ENCODE measurements at places on chromosomes 7 and 10.

DNA sequence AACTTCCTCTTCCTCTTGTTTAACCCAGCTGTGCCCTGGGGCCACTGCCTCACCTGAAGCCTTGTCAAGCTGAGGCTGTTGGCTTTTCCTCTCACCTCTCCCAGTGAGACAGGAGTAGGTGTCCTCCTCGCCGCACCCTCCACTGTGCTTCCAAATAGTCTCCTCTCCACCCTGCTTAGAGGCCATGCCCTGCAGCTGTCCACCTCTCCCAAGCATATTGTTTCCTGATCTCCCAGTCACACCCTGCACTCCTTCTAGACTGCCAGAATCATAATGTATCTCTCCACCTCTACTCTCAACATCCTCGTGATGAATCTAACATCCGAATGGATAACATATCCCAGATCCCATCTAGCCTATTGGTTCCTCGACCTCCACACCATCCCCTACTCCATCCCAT, 196.3 kb upstream of the GHITM start:
- DNase-seq = no peak

GRCh38 chr7:994592-995308, 11.8 kb downstream of the CYP2W1 start:
- no peak for DNase-seq

- DNase-seq = no peak
Observed at GRCh38 chr10:52756295-52756694, 16.3 kb downstream of the MBL2 start.

DNA sequence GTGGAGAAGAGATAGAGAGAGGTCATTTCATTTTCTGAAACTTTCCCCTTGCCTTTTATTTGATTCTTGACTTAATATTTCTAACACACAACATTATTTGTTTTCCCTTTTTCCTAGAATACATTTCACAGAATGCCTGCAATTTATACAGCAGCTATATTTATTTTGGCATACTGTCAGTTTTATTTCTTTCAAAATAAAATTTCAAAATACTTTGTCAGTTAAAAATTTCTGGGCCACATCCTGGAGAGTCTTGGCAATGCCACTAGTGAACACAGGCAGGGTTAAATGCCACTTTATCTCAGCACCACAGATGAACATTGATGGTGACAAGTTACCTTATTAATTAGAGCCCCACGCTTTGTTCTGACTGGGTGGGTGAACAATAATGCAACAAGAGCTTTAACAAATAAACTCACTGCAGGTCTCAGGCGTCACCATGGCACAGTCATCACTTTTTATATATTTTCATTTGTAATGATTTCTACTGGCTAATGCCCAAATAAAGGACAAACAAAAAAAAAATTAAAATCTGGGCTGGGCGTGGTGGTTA, 494.0 kb downstream of the KIF20B start:
- no peak for DNase-seq

DNA sequence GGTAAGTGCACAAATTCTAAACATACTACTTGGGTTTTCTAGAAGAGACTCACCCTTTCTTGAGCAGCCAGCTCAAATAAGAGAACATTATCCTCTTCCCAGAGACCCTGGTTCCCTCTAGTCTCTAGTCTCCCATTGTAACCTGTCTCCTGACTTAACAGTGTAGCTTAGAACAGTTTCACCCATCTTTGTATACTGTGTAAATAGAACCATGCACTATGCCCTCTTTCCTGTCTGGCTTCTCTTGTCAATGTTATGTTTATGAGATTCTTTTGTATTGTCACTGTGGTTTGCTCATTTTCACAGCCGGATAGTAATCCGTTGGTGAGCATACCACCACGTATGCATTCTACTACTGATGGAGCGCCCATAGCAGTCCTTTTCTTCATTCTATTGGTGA, 227.4 kb upstream of the PLPP4 start:
- no peak for DNase-seq

- no peak for DNase-seq
Observed at GRCh38 chr7:130723784-130724183, 10.2 kb downstream of the KLF14 start.

DNA sequence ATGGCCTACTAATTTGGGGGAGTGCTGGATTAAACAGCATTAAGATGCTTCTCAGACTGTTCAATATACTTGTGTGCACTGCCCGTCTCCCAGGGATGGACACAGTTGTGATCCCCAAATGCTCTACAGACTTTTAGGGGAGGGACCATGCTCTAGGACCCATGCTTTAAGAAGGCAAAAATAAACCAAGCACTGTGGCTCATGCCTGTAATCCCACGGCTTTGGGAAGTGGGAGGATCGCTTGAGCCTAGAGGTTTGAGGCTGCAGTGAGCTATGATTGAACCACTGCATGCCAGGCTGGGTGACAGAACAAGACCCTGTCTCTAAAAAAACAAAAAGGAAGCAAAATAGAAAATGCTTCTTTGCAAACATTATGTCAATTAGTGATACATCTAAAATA, 102.6 kb downstream of the VOPP1 start:
- DNase-seq = no peak

DNA sequence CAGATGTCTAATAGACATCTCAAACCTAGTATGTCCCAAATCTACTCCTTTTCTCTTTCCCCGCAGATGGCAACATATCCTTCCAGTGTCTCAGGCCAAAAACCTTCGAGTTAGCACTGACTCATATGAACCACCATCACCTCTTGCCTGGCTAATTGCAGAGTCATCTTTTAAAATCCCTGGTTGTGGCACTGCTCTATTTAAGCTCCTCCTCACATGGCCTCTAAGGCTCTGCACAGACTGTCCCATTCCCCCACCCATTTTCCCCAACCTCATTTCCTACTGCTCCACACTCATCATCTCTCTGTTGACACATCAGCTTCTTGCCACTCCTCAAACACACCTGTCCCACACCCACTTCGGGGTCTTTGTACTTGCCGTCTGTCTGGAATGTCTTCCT, 16.8 kb upstream of the HBP1 start:
- DNase-seq = no peak

- DNase-seq = no peak
Observed at GRCh38 chr10:118669020-118669791, 73.8 kb upstream of the PRLHR start.

DNA sequence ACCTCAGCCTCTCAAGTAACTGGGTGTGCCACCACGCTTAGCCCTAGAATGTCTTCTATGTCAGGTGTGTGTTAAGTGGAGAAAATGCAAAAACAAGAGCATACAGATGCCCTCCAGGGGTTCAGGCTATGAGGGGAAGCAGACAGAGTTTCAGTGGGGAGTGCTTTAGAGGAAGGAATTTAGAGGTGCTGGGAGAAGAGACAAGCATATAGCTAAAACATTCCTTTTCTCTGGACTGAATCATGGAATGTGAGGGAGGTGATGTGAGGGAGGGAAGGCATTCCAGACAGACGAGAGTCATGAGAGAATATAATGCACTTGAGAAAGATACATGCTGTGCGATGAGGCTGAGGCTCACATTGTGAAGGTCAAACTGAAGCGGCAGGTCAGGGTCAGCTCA, 6.6 kb upstream of the ZNF786 start:
- DNase-seq = no peak

GRCh38 chr7:133478591-133479135, 225.8 kb downstream of the EXOC4 start:
- DNase-seq = peak; percentile 67

DNA sequence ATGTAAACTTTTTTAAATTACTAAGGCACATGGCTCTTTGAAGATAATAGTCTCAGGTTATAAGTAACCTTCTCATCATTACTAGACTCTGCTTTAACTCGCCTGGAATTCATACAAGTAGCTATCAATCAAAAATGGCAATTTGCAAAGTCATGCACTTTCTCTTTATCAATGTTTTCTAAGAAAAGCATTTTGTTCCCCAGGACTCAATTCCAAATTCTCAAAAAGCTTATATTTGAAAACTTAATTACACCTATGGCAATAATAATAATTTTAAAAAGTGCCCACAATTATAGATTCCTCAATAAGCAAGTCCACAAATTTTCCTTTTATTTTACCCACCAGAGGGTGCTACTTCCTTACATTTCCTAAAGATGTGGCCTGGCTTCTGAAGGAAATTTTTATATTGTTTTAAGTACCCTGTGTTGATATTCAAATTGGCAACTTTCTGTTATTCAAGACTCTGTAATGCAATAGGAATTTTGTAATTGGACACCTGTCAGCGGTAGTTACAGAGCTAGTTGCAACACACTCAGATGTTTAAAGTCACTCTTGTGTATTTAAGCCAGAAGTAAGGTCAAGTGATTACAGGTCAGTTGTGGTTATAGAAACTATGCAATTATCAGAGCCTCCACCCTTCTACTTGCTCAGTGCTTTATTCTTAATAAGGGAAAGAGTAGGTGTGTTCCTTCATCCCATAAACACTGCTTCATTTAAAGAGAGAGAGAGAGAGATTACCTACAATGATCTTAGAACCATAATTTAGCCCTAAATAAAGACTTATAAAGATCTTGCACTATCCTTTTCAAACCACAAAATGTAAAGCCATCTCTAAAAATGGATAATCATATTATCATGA, 47.1 kb upstream of the HYAL4 start:
- peak; percentile 48 for DNase-seq

DNA sequence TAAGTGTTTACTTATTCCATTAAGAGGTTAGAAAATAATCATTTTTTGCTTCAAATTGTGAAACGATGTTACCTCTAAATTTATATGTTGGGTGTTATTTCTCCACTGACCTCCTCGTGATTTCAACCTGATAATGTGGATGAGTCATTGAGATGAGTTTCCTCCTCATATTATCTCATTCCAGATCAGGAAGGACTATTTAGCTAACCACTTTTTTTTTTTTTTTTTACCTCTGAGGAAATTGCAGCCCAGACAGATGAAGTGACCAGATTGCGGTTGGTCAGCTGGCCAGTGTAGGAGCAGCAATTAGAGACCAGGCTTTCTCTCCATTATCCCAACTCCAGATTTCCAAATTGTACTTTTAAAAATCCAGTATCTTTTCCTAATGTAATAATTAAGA, 248.7 kb downstream of the FZD1 start:
- no peak for DNase-seq

- no peak for DNase-seq
Observed at GRCh38 chr7:37987732-37988131, 67.3 kb downstream of the EPDR1 start.

- no peak for DNase-seq
Observed at GRCh38 chr7:37311355-37311754, 137.3 kb downstream of the ELMO1 start.

GRCh38 chr7:27606270-27607209, 56.1 kb downstream of the HIBADH start:
- no peak for DNase-seq

GRCh38 chr10:113648478-113648877, 15.4 kb downstream of the NRAP start:
- DNase-seq = no peak

- DNase-seq = no peak
Observed at GRCh38 chr10:122968698-122969097, 11.5 kb upstream of the PSTK start.

GRCh38 chr10:13960603-13961002, 370.1 kb downstream of the FRMD4A start:
- DNase-seq = no peak

- no peak for DNase-seq
Observed at GRCh38 chr7:102287981-102288278, 1.3 kb downstream of the SH2B2 start.

- no peak for DNase-seq
Observed at GRCh38 chr10:17842641-17843040, 33.5 kb downstream of the MRC1 start.

GRCh38 chr10:74934100-74934812, 107.9 kb downstream of the KAT6B start:
- DNase-seq = no peak

Measured in NCI-H345 (cell line).